ENCODE measurements at places on chromosomes 3 and 15.

GRCh38 chr15:75143738-75144334 lies 57.8 kb upstream of the C15orf39 start:
- DNase-seq = no peak

GRCh38 chr3:70244422-70244821 lies 68.0 kb downstream of the MDFIC2 start:
- DNase-seq = no peak

DNA sequence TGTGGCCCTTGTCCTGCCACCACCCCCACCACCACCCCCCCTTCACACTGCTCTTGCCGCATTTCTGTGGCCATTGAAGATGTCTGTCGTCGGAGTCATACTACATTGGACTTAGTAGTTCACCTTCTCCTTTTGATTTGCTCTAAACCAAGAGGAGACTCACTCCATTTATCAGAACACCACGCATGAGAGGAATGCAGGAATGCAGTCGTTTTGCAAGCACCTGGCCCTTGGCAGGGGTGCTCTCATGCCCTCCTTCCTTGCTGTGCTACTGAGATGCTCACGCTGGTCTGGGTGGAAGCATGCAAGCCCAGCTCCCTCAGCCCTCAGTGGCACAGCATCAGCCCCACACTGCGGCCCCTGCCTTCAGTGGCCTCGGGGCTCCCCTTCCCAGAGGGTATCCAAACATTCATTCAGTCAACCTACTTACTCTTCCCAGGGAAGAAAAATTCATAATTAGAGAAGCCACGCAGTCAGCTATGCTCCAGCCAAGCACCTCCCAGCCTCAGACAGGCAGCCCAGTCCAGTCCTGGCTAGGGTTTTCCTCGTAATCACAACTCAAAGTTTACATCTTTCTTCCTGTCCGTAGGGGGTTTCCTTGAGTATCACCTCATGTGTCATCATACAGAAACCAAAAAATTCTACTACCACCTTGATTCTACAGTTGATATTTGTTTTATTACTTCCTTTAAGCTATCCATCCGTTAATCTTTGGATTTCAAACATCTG lies 520.0 kb downstream of the GABRG3 start:
- no peak for DNase-seq

DNA sequence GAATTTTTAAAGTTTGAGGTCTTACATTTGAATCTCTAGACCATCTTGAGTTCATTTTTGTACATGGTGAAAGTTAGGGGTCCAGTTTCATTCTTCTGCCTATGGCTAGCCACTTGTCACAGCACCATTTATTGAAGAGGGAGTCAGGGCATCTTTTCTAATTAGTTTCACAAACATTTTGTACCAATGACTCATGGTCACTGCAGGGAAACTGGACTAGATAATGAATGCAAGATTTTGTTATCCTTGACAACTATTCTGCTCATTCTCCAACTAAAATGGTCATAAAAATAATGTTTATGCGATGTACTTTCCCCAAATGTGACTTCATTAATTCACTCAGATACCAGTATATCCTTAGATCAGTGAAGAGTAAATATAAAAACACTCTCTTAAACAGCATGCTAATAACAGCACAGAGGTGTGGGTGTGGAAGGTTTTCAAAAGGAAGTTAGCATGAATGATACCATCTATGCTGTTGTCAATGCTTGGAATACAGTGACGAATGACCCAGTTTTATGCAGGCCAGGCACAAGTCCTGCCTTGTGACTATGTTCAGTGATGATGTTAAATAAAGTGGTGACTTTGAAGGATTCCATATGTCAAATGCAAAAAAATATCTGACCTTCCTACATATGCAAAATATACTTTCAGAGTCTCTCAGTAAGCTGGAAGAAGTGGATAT lies 314.9 kb upstream of the TMCO5A start:
- no peak for DNase-seq

DNA sequence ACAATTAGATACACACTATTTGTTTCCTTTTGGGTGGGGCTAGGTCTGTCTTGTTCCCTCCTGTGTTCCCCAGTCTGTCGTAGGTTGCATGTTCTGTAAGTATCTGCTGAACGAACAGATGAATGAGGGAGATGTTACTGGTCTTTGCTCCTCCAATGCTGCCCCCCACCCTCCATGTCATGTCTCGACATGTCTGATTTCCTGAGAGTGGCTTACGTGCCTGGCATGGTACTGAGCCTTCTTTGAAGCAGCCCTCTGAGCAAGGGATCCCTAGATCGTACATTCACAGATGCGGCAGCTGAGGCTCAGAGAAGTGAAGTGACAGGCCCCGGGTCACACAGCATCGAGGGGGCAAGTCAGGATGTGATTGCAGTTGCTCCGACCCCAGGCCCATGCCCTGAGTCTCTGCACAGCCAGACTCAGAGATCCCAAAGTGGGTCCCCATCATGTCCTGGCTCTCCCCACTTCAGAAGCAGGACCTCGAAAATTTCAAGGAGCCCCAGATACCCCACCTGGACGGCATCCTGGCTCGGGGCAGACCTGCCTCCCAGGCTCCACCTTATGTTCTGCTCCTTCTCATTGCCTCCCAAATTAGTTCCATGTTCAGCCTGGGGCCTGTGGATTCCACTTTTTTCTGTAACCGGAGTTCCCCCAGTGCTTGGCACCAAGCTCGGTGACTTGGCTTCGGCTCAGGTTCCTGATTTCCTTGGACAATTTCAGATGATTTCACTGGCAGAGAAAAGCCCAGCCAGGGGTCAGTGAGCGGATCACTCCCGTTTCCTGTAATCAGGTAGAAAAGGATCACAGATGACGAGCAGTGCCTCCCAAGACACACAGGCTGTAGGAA lies 24.7 kb downstream of the GOLGA6L2 start:
- DNase-seq = no peak

DNA sequence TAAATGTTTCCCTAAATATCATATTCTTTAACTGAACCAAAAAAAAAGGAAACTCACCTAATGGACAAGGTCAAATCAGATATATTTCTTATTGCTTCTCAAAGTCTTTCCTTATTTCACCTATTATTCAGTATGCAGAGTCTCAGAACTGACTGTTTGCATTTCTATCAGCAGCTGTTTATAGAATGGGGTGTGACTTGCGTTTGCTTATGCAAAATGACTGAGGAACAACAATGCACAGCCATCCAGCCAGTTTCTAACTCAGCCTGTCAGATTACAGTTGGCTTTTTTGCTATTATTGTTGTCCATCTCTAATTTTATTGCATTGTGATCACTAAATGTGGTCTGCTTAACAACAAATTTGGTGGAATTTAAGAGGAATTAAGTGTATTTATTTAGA lies 40.7 kb downstream of the RAB27A start:
- DNase-seq = no peak

DNA sequence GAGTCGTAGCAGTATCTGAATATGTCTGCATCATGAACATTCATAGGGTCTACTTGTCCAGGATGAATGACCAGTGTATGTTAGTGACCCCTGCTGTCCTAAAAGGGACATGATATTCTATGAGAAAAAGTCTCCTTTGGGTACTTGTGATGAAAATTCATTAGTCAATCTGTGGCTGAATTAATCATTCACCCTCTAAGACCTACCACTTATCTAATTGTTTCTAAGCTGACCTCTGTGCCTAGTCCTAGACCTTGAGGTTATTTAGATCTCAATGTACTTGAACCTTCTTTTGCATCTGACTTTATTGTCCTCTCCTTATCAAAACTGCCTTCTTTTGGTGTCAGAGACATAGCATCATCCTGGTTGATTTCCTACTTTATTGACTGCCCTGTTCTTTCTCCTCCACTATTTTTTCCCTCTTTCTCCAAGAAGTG lies 799.3 kb downstream of the DIPK2A start:
- no peak for DNase-seq

DNA sequence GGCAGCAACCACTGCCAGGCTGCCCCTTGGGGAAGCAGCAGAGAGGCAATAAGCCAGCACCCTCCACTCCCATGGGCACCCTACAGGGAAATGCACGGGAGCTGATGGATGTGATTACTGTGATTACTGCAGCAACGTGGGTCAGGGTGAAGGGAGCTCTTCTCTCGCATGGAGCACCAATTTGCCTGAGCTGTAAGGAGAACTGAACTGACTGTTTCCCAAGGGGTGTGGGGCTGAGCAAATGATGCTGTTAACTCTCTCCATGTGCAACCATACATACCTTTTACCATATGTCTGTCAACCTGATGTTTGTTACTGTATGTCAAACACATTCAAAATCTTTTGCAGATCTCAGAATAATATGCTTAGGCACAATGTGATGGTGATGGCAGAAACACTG lies 680.6 kb downstream of the SQOR start:
- DNase-seq = no peak

DNA sequence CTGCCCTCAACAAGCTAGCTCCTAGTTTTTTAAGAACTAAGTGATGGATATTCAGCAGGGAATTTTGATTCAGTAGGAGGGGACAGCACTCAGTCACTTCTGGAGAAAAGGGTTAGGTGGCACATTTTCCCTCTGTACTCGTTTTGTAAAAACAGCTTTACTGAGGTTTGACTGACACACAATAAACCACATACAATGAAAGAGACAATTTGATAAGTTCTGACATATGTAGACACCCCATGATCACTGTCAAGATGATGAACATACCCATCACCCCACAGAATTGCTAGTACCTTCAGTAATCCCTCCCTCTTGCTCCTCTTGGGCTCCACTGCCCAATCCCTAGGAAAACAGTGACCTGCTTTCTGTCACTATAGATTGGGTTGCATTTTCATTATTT lies 29.0 kb upstream of the PLAAT1 start:
- no peak for DNase-seq
